Left cardiac atrium (tissue), 4 donors: ENCODE measurements at places on chromosomes 1 and 21. TPM values are rescaled to one million over a fixed set of nuclear protein-coding genes. Genes with fewer than 3 reads are reported as not detected.

The FCER1G gene
- total RNA-seq = 92.7 TPM

The CELA3B gene
- total RNA-seq = not detected

The KCNA2 gene
- total RNA-seq = 0.60 TPM

The ANKRD65 gene
- 2.2 TPM for total RNA-seq

GRCh38 chr1:183590244-183591191 lies at the start of gene NCF2:
Gene NCF2, minus strand, starts transcription at chr1:183590459. Its CDS starts 130 bp downstream, at chr1:183590329.
- DNase-seq = no peak

DNA sequence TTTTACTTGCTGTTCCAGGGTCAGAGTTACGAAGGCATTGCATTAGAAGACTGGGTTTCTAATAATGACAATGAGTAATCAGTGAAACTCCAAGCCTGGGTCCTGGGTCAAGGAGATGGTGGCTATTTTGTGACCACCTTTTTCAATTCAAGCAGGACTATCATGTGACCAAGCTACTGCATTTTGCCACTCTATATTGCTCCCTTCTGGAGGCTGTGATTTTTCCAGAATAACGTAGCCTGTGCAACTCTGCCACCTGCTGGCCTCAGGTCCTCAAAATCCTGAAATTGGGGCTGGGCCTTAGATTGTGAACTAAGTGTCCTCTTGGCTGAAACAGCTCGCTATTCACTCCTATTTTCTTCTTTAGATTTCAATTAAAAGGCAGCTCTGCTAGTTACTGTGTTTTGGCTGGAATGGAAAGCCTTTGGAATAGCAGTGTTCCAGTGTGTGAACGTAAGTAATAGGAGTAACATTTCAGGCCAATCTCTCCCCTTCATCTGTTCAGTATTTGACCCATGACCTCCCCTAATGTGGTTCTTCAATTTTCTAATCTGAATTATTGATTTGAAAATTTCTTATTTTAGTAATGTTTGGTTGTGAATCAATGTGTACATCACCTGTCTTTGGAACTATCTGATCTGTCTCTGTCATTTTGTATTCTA lies 52.9 kb upstream of the CD46 start:
- peak; percentile 45 for DNase-seq

DNA sequence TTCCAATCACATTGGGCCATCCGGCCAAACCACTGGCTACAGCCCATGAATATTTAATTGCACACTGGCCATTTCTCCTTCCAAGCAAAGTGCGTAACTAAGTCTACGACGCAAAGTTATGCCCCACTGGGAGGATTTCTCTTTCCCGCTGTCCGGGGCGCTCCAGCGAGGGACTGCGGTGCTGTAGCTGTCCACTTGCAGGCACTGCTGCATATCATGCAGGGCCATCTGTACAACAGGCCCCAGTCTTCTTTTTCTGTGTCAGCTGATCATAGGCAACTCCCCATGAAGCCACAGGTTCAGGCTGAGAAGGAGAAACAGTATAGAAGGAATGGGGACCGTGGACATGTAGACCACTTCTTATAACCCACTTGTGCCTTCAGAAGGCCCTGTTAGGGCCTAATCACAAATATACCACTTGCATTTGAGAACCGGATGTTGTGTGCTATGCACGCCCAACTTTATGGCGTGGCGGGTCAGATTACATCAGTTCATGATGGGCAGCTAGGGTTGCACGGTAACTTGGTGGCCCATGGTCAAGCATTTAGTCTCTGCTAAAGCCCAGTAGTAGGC lies 58.0 kb downstream of the ADSS2 start:
- DNase-seq = no peak

DNA sequence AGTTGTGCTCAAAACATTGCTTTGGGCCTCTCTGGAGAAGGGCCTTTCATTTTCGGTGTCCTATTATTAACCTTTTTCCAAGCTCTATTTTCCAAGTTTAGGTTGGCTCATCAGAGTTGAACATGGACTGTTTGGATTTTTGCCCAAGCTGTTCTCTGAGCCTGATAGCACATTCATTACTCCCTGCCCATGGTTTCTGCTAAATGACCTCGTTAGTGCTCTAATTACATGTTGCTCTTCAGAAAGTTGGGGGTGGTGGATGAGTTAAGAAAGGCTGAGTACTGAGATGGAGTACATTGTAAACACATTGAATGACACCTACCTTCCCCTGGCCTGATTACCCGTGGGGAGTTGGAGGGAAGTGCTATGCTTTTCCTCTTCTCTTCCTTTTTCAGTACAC lies 38.9 kb downstream of the LMO4 start:
- DNase-seq = no peak

- no peak for DNase-seq
Observed at GRCh38 chr1:45335855-45336324, 4.1 kb upstream of the TOE1 start.

GRCh38 chr21:35050348-35051286 lies 1.5 kb upstream of the RUNX1 start:
- DNase-seq = no peak

- no peak for DNase-seq
Observed at GRCh38 chr1:44698138-44698537, 23.6 kb downstream of the ARMH1 start.

DNA sequence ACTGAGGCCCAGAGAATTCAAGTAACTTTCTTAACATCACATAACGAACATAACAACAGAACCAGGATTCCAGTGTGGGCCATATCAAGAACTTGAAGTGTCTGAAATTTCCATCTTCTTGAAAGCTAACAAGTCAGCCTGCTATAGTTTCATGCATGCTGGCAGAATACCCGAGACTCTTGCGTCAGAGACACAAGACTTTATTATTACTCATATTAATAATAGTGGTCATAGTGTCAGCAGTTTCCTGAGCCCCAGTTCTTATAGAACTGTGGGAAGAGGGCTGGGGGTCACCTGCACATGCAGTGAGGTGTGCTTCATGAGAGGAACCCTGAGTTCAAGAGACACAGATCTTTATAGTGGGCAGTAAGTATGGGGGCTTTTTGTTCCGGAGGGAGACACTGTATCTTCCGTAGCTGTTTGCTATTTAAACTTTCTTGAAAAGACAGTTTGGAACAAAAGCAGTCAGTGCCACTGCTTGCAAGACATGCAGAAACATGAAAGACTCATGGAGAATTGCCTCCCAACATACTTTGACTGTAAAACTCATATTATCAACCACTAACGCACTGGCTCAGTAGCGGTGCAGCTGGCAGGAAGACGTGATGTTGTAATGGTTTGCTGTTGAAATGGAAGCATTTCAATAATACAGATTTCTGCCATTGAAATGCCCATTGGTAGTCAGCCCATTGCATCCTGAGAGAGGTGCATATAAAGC lies 339.2 kb downstream of the ADGRL2 start:
- DNase-seq = no peak

GRCh38 chr1:92944901-92945747 lies 16.1 kb downstream of the DIPK1A start:
- no peak for DNase-seq

- no peak for DNase-seq
Observed at GRCh38 chr21:15219039-15219438, 154.2 kb upstream of the NRIP1 start.

DNA sequence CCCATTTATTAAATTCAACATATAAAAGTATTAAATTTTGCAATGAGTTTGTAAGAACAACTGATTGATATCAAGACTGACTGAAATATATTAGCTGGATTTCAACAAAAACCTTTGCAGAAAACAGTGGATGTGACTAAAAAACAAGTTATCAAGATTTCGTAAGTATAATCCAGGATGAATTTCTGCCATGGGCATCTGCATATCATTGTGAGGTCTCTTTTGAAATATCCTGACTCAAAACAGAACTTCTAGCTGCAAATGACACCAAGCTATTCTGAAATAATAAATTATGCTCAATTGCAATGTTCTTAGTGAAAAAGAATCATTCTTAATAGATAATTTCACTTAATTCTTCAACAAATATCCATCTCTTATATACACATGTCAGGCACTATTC lies 52.6 kb downstream of the CD34 start:
- no peak for DNase-seq

- DNase-seq = no peak
Observed at GRCh38 chr1:94265011-94265422, 27.6 kb upstream of the ARHGAP29 start.
